ENCODE measurements at places on chromosomes 5 and 9.

DNA sequence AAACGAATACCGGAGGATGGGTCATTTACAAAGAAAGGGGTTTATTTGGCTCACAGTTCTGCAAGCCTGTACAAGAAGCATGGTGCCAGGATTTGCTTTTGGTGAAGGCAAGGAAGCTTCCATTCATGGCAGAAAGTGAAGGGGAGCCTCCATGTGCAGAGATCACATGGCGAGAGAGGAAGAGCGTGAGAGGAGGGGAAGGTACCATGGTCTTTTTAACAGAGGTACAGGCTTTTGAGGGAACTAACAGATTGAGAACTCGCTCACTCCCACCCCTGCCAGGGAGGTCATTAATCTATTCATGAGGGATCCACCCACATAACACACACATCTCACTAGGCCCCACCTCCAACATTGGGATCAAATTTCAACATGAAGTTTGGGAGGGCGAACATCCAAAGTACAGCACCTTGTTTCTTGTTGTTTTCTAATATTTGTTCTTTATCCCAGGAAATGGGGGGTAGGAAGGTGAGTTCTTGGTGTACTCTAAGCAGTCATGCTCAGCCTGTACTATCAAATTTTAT lies 18.5 kb downstream of the TMC1 start:
- no peak for DNase-seq

- DNase-seq: no peak
Observed at GRCh38 chr5:79075646-79076426, 6.3 kb downstream of the BHMT2 start.

DNA sequence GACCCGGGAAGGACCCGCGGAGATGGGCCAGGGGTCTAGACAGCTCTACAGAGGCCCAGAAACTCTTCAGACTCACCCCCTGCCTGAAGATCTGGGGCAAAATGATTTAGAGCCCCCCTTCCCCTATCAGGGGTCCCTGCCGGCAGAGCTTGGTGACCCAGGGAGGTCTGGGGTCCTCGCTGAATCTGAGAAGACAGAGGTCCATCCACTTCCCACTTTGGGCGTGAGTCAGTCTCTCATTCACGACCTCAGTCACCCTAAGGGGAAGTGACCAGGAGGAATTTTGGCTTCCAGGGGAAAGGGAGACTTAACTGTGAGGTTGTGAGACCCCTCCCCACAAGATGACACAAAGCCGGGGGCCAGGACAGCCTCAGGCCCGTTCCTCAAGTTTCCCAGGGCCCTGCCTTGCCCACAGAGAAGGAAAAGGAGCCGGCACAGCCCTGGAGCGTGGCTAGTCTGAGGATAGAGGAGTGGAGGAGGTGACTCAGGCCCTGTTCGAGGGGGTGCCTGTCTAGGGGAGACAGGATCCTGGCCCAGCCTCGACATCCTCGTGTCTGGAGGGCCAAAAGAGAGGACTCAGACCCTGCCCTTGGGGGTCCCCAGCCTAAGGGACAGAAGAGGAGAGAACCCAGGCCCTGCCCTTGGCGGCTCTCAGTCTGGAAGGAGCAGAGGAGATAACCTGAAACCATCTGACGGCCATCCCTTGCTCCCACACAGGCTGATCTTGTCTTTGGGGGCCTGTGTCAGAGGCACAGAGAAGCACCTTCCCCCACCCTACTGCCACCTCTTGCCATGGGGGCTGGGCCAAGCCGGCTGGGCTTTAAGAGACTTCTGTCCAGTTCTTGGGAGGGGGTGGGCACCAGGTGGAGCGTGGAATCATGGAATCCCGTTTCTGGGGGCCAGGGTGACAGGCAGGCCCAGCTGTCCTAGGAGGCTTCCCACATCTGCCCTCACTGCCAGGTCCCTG lies 889 bp downstream of the PDLIM4 start:
- no peak for DNase-seq

GRCh38 chr5:106797996-106798395 lies 872.7 kb downstream of the EFNA5 start:
- DNase-seq: no peak

- DNase-seq: no peak
Observed at GRCh38 chr9:71762900-71763653, 5.2 kb downstream of the CEMIP2 start.

GRCh38 chr9:119289740-119290433 lies 79.3 kb downstream of the BRINP1 start:
- DNase-seq: no peak

DNA sequence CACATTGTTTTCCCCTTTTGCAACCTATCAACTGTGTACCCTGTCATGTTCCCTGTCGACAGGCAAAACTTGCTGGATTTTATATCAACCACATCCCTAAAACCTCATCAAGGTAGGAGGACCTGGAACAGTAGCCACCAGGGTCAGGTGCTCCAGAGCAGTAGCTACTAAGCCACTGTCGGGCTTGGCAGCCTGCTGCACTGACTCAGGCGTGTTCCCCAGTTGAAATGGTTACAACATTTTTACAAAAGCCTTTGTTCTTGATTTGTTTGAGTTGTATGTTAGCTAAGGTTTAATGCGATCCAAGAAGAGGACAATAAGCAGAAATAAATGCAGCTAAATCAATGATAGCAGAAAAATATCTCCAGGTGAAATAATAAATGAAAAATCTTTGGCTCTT lies 407.4 kb upstream of the TLE4 start:
- no peak for DNase-seq

- no peak for DNase-seq
Observed at GRCh38 chr9:7791394-7791793, 8.2 kb downstream of the DMAC1 start.

Measured in activated CD8-positive, alpha-beta memory T cell treated with anti-CD3 and anti-CD28 coated beads for 1 hour (primary cell).